Aorta (tissue), 5 donors: ENCODE measurements at places on chromosomes 2 and 18. TPM values are rescaled to one million over a fixed set of nuclear protein-coding genes. Genes with fewer than 3 reads are reported as not detected.

Gene MOGAT1
- not detected for total RNA-seq

- H3K36me3 ChIP-seq = no peaks in the 10 kb centered on the region
- DNase-seq = no peak
- H3K4me3 ChIP-seq = no peak overlapping the region
These were observed 74.1 kb downstream of the ATP8B1 start for GRCh38 chr18:57728941-57729511.

Gene HOXD9
- 2.3 TPM for total RNA-seq

- DNase-seq = no peak
- H3K36me3 ChIP-seq = no peaks in the 10 kb centered on the region
- H3K27me3 ChIP-seq = no peaks in the 10 kb centered on the region
These were observed 85.1 kb upstream of the FZD5 start for GRCh38 chr2:207854484-207855440.

Gene FBLN7
- total RNA-seq = 4.5 TPM

Gene GAREM1
- total RNA-seq = 10.7 TPM

- H3K4me3 ChIP-seq = no peak overlapping the region
- no peaks in the 10 kb centered on the region for H3K27me3 ChIP-seq
- H3K4me1 ChIP-seq = no peaks in the 10 kb centered on the region
- no peaks in the 10 kb centered on the region for H3K36me3 ChIP-seq
- H3K27ac ChIP-seq = no peak overlapping the region
These were observed 12.8 kb downstream of the ATP6V1B1 start for GRCh38 chr2:70948337-70949003.

Gene NDUFS1
- 67.0 TPM for total RNA-seq

Gene COL5A2
- 81.0 TPM for total RNA-seq

Gene ZNF513
- 18.7 TPM for total RNA-seq

DNA sequence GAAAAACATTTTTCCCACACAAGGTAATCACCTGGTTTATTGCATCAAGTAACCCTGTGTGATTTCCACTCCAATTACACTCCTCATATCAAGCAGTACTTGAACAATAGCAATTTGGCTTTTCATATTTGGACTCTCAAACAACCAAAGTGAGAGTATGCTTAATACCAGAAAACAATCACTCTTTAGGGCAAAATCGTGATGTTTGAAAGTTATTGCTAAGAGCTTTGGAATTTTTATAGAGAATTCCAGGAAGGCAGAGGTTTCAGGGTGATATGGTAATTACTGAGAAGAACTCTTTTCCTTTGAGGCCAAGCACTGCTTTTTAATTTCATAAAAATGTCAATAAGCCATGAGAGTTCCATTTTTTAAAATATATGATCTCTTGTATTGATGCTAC is 779.5 kb upstream of the LRRTM1 start:
- H3K27ac ChIP-seq = no peak overlapping the region
- no peaks in the 10 kb centered on the region for H3K27me3 ChIP-seq
- H3K36me3 ChIP-seq = no peaks in the 10 kb centered on the region
- no peak for DNase-seq
- H3K4me1 ChIP-seq = no peaks in the 10 kb centered on the region
- no peak overlapping the region for H3K4me3 ChIP-seq

GRCh38 chr2:227479865-227480475 is 8.0 kb downstream of the AGFG1 start:
- no peaks in the 10 kb centered on the region for H3K4me1 ChIP-seq
- H3K27me3 ChIP-seq = no peaks in the 10 kb centered on the region
- H3K27ac ChIP-seq = no peak overlapping the region
- H3K36me3 ChIP-seq = no peaks in the 10 kb centered on the region
- no peak overlapping the region for H3K4me3 ChIP-seq

Gene TEKT4
- total RNA-seq = not detected

DNA sequence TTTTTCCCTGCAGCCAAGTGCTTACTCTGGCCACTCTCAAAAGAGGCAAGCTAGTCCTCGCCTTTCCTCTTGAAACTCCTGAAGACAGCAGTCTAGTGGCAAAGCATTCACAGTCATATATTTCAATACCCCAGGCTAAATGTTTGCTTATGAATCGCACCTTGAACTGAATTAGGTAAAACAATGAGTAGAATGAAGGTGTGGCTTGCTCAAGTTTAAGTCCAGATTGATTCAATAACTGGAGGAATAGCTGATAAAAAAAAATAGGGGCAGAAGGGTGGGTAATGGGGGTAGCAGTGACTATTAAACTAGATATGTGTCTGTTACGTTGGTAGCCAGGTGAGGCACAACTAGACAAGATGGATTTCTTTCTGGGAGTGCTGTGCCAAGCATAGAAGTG is 88.2 kb upstream of the EPB41L3 start:
- no peaks in the 10 kb centered on the region for H3K27me3 ChIP-seq
- H3K4me3 ChIP-seq = no peak overlapping the region
- H3K4me1 ChIP-seq = no peaks in the 10 kb centered on the region
- no peak overlapping the region for H3K27ac ChIP-seq
- no peaks in the 10 kb centered on the region for H3K36me3 ChIP-seq

GRCh38 chr18:24679062-24679461 is 218.6 kb downstream of the HRH4 start:
- no peaks in the 10 kb centered on the region for H3K36me3 ChIP-seq
- no peak overlapping the region for H3K4me3 ChIP-seq
- no peak overlapping the region for H3K27ac ChIP-seq
- H3K4me1 ChIP-seq = no peaks in the 10 kb centered on the region
- no peaks in the 10 kb centered on the region for H3K27me3 ChIP-seq

Gene ACADL
- total RNA-seq = 32.8 TPM

DNA sequence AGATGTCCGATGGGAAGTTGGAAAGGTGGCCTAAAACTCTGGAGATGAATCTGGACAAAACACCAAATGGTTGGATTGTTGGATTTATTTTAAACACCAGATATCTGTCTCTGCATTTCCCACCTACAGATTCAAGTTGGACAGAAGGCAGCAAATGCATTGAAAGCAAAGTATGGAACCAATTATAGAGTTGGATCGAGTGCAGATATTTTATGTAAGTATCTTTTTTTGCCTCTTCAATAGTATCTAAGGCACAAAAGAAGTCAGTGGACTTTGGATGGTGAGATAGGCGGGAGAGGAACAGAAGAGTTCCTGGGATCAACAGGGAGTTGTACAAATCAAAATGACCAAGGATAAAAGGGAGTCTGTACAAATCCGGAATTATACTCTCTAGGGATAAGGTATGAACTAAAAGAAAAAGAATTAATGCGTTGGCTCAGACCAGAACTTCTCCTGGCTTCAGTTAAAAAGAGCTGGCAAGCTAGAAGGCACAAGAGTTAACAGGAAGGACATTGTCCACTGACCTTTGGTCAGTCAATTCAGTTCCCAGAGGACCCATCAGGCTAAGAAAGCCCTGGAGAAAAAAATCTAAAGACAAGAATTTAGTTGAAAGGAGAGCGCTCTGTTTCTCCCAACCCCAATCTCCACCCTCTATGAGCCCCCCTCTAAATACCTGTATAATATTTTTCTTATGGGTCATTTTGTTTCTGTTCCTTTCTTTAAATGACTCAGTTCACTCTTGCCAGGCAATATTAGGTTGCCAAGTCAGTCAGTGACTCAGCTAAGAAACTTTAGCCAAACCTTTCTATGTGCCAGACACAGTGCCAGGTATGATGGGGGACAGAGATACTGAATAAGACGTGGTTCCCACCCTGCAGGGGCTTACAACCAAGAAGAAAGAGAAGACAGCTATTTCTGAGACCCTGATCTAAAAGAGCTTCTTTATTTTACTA is 29.1 kb downstream of the CPO start:
- peak overlapping the region; percentile 66 for H3K27ac ChIP-seq
- peak overlapping the region; percentile 31 for H3K4me3 ChIP-seq
- H3K36me3 ChIP-seq = no peaks in the 10 kb centered on the region
- DNase-seq = no peak
- no peaks in the 10 kb centered on the region for H3K27me3 ChIP-seq
- H3K4me1 ChIP-seq = peaks cover 7% of the 10 kb centered on the region

DNA sequence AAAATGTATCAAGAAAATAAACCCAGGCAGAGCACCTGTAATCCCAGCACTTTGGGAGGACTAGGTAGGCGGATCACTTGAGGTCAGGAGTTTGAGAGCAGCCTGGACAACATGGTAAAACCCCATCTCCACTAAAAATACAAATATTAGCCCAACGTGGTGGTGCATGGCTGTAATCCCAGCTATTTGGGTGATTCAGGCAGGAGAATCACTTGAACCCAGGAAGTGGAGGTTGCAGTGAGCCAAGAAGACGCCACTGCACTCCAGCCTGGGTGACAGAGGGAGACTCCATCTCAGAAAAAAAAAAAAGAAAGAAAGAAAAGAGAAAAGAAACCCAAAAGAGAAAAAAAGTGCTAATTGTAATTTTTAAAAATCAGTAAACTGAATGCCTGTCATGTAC is 41.4 kb downstream of the DDX18 start:
- no peak overlapping the region for H3K27ac ChIP-seq
- no peaks in the 10 kb centered on the region for H3K27me3 ChIP-seq
- H3K36me3 ChIP-seq = no peaks in the 10 kb centered on the region
- no peak overlapping the region for H3K4me3 ChIP-seq
- DNase-seq = no peak

Gene SGPP2
- not detected for total RNA-seq

DNA sequence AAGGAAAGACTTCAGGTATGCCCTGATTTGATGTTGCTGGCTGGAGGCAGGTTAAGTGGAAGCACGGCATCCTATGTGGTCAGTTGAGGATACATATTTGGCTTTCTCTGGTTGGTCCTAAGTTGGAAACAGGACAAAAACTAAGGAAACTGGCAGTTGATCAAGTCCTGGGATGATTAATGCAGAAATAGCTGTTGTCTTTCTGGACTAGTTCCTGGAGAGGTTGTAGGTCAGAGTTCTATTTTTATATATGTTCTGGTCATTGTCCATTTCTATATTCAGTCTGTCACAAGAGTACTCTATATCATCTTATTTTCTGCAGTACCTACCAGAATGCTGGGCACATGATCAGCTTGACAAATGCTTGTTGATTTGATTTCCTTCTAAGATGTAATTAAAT is 4.0 kb upstream of the SLC35F5 start:
- no peaks in the 10 kb centered on the region for H3K36me3 ChIP-seq
- H3K27ac ChIP-seq = no peak overlapping the region
- no peaks in the 10 kb centered on the region for H3K27me3 ChIP-seq
- no peaks in the 10 kb centered on the region for H3K4me1 ChIP-seq
- H3K4me3 ChIP-seq = no peak overlapping the region

Gene ZSWIM2
- not detected for total RNA-seq

Gene FOXD4L1
- 0.27 TPM for total RNA-seq

DNA sequence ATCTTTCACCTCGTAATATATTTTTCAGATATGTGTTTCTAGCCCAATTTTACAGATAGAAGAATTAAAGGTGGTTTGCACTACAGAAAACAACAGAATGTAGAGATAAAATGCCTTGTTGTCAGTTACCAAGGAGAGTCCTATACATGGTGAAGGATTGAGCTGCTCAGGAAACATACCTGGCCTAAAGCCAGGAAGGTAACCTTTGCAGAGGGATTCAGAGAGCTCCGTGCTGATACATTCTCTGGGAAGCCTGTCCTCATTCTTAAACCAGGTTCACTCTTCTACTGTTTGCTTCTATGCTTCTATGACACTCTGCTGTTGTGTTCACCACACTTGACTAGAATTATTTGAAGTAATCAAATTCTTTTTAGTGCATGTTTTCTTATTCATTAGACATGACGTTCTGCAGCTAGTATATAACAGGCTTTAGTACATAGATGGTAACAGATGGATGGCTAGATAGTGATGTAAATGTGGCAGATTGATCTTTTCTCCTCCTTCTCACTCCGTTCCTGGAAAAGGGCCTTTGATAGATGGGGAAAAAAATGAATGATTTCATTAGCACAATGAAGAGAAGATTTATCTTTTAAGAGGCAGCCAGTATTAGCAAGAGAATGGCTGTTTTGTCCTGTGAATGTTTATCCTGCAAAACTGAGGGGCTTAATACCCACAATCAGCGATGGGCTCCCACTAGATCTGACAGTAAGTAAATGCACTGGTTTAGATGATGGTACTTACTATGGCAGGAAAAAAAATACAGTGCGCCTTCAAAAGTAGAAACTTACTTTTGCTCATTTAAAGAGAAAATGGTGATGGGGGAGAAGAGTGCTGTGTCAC is 589.6 kb upstream of the FAM98A start:
- H3K27ac ChIP-seq = no peak overlapping the region
- no peak overlapping the region for H3K4me3 ChIP-seq
- H3K27me3 ChIP-seq = peaks cover 1% of the 10 kb centered on the region
- DNase-seq = no peak
- no peaks in the 10 kb centered on the region for H3K4me1 ChIP-seq

DNA sequence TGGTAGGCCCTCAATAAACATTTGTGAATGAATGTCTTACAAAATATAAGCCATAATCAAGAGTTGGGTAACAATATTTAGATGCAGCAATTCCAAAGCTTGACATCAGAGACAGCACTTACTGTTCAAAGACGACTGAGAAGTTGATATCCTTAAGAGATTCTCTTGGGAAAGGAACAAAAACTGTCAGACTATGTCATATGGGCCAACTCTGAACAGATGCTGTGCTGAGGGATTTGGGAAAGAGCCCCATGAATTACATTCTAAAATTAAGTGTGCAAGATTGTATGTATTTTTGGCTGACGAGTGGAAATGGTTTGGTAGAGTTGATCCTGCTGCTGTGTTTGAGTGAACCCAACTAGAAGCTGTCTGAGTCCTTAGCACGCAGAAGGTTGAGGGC is 250.7 kb upstream of the LINC00305 start:
- no peaks in the 10 kb centered on the region for H3K27me3 ChIP-seq
- no peak overlapping the region for H3K27ac ChIP-seq
- DNase-seq = no peak

Gene CAMKMT
- total RNA-seq = 14.1 TPM
